ENCODE measurements at places on chromosomes 6 and 20.
A peak's percentile ranks its signal among the peaks of the same experiment; 100 is the strongest.

- no peak for DNase-seq
Observed at GRCh38 chr6:15290067-15290680, 44.3 kb downstream of the JARID2 start.

GRCh38 chr6:157541618-157542413 is 160.8 kb downstream of the ZDHHC14 start:
- DNase-seq = no peak

- no peak for DNase-seq
Observed at GRCh38 chr6:15205321-15205720, 40.5 kb upstream of the JARID2 start.

- no peak for DNase-seq
Observed at GRCh38 chr6:1739680-1740079, 130.0 kb downstream of the FOXC1 start.

- DNase-seq = no peak
Observed at GRCh38 chr6:84758486-84758885, 5.9 kb downstream of the TBX18 start.

- DNase-seq = no peak
Observed at GRCh38 chr6:158008864-158009113, 27.1 kb downstream of the SYNJ2 start.

- DNase-seq = no peak
Observed at GRCh38 chr6:4879741-4880275, 103.6 kb downstream of the CDYL start.

- DNase-seq = no peak
Observed at GRCh38 chr6:90045535-90045934, 151.3 kb downstream of the GJA10 start.

- peak; percentile 77 for DNase-seq
Observed at GRCh38 chr6:2764610-2765165, 505 bp upstream of the WRNIP1 start.

- no peak for DNase-seq
Observed at GRCh38 chr6:10852361-10852960, 14.1 kb upstream of the MAK start.

DNA sequence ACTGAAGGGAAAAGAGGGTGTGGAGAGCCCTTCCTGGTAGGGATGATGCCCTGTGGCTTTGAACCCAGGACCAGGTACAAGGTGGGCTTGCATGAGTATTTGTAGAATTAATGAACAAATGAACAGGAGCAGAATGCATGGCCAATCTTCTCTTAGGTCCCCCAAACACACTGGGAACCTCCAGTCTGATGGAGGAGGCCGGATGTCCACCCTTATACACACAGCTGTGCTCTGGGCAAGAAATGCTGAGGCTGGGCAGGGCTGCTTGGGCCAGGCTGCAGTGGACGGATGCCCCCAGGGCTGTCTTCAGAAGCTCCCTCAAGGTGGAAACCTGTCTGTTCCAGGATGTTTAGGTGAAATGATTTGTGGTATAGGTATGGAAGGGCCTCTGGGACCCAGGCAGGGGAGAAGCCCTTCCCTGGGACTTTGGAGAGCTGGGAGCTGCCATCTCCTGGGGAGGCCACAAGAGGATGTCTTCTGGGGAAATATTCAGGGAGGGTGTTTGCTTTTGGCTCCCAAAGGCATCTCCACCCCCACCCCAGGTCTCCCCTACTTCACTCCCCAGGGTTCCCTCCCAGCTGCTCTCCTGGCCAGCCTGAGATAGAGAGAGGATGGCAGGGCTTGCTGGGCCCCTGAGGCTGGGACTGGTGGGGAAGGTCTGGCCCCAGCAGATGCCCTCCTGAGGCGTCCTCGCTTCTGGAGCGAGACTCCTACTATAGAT is 23.3 kb downstream of the VEGFA start:
- DNase-seq = no peak

DNA sequence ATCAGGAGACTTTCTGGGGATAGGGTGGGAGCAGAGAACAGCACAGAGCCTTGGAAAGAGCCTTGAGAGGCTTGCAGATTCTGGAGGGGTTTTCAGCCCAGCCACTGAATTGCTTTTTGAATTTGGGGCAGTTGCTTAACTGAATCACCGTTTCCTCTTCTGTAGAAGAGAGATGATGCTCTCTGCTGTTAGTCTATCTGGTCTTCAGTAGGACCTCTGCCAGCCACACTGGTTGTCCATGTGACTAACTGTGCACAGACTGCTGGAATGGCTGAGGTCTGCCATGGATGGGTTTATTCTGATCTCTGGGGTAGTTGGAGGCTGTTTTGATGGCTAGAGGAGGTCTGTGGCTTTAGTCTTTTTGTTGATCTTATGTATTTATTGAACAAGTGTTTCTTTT is 21.4 kb upstream of the PRDM1 start:
- DNase-seq = no peak

- DNase-seq = no peak
Observed at GRCh38 chr6:144006736-144007477, 1.2 kb downstream of the PLAGL1 start.

- no peak for DNase-seq
Observed at GRCh38 chr6:75275067-75275466, 9.5 kb downstream of the TMEM30A start.
